ENCODE measurements at places on chromosomes 12 and 14.

GRCh38 chr12:56202366-56202765, 13.1 kb upstream of the SMARCC2 start:
- DNase-seq, result no peak
- no peak overlapping the region for H3K4me3 ChIP-seq
- H3K36me3 ChIP-seq, result peaks cover 12% of the 10 kb centered on the region
- H3K27me3 ChIP-seq, result no peaks in the 10 kb centered on the region
- peaks cover 2% of the 10 kb centered on the region for H3K4me1 ChIP-seq

DNA sequence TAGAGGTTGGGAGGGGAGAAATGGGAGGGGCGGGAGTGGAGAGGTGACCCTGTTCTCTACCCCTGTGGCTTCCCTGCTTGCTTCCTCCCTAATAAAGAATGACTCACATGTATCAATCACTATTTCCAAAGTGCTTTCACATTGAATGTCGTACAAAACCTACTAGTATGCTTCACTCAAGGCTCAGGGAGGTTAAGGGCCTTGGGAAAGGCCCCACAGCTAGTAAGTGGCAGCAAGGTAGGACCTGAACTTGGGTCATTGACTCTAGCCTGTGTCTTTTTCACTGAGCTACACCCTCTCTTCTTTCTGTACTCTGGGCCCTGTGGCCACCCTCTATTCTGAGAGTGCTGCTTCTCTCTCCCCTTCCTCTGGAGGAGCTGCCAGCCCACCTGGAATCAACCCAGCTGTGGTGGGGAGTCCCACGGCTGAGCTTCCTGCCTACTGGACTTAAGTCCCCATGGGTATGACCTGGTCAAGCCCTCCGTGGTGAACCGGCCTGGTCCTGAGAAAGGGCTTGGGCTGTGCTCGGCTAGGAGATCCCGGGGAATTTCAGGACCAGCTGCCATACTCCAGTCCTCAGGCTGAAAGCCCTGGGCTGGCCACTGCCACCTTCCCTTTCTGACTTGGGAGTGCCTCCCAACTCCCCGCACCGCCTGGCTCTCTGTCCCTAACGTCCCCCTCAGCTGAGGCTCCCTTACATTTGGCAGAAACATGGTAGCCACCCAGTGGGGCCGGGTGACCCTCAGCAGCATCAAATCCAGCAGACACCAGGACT, 13.0 kb downstream of the SLC48A1 start:
- H3K4me1 ChIP-seq, result peaks cover 4% of the 10 kb centered on the region
- peaks cover 54% of the 10 kb centered on the region for H3K36me3 ChIP-seq
- no peaks in the 10 kb centered on the region for H3K27me3 ChIP-seq
- H3K4me3 ChIP-seq, result no peak overlapping the region

DNA sequence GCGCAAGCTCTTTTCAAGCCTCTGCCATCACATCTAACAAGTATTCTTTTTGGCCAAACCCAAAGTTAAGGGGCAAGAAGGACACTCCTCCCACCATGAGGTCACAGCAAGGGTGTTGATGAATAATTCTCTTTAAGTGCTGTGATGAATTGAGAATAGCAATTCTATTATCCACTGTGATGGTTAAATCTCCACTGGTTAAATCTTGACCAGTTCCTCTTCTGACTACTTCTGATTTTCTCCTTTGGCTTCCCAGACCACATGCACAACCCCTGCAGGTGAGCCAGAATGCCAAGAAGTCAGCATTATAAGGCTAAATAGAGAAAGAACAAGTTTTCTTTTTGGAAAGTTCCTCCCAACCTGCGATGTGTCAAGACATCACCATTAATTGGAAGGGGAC, 90.6 kb upstream of the BCL2L14 start:
- peak overlapping the region; percentile 51 for H3K4me3 ChIP-seq
- H3K27ac ChIP-seq, result peak overlapping the region; percentile 98
- H3K4me1 ChIP-seq, result peaks cover 56% of the 10 kb centered on the region
- H3K27me3 ChIP-seq, result peaks cover 3% of the 10 kb centered on the region
- no peak for DNase-seq

DNA sequence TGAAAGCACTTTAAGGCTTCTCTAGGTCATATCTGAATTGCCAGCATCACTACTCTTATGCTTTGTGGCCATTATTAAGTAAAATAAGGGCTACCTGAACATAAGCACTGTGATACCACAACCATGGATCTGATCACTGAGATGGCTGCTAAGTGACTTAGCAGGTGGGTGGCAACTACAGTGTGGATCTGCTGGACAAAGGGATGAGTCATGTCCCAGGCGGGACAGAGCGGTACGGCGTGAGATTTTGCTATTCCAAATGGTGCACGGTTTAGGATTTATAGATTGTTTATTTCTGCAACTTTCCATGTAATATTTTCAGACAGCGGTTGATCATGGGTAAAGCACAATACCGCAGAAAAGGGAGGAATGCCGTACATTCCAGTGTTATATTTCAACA, 39.4 kb downstream of the MLXIP start:
- H3K27me3 ChIP-seq, result no peaks in the 10 kb centered on the region
- no peaks in the 10 kb centered on the region for H3K36me3 ChIP-seq
- peaks cover 6% of the 10 kb centered on the region for H3K4me1 ChIP-seq
- no peak for DNase-seq

- no peak for DNase-seq
- H3K27me3 ChIP-seq, result no peaks in the 10 kb centered on the region
- H3K27ac ChIP-seq, result no peak overlapping the region
- no peaks in the 10 kb centered on the region for H3K36me3 ChIP-seq
- H3K4me1 ChIP-seq, result peaks cover 8% of the 10 kb centered on the region
Observed at GRCh38 chr12:64569923-64570691, 40.2 kb upstream of the RASSF3 start.

- no peaks in the 10 kb centered on the region for H3K36me3 ChIP-seq
- no peak overlapping the region for H3K4me3 ChIP-seq
- H3K27me3 ChIP-seq, result no peaks in the 10 kb centered on the region
- H3K27ac ChIP-seq, result no peak overlapping the region
Observed at GRCh38 chr14:33352821-33353220, 414.1 kb downstream of the NPAS3 start.

DNA sequence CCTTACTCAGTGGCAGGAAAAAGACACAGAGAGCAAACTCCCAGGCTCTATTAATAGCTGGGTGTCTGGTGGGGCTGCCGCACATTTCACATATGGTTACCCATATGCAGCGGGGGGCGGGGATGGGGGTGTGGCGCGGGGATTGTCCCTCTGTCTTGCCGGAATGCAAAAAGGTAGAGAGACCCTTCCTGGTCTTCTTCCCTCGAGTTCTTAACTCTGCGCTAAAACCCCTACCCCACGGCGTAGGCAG, 1.7 kb downstream of the PRMT8 start:
- H3K36me3 ChIP-seq, result no peaks in the 10 kb centered on the region
- H3K27ac ChIP-seq, result no peak overlapping the region
- peaks cover 63% of the 10 kb centered on the region for H3K27me3 ChIP-seq
- H3K4me3 ChIP-seq, result no peak overlapping the region
- no peak for DNase-seq
- no peaks in the 10 kb centered on the region for H3K4me1 ChIP-seq

GRCh38 chr12:111322336-111323250, 46.3 kb downstream of the PHETA1 start:
- H3K36me3 ChIP-seq, result no peaks in the 10 kb centered on the region
- H3K4me3 ChIP-seq, result no peak overlapping the region
- no peak overlapping the region for H3K27ac ChIP-seq
- H3K4me1 ChIP-seq, result no peaks in the 10 kb centered on the region
- no peak for DNase-seq

DNA sequence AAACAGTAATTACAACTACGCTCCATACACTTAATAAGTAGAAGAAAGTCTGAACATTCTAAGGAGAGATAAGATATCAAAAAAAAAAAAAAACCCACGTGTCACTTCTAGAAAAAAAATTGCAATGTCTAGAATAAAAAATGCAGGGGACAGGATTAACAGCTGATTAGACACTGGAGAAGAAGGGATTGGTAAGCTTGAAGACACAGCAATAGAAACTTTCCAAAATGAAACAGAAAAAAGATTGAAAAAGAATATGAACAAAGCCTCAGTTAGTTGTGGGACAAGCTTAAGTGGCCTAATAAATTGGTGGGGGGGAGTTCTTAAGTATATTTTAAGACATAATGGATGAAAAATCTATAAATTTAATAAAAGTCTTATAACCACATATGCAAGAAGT, 105.5 kb downstream of the PTPRR start:
- H3K27me3 ChIP-seq, result no peaks in the 10 kb centered on the region
- no peak overlapping the region for H3K27ac ChIP-seq
- DNase-seq, result no peak

- no peaks in the 10 kb centered on the region for H3K36me3 ChIP-seq
- no peak overlapping the region for H3K27ac ChIP-seq
- no peaks in the 10 kb centered on the region for H3K4me1 ChIP-seq
- no peak overlapping the region for H3K4me3 ChIP-seq
Observed at GRCh38 chr14:19838433-19838832, 34.9 kb downstream of the OR4N2 start.

- no peak overlapping the region for H3K4me3 ChIP-seq
- no peaks in the 10 kb centered on the region for H3K4me1 ChIP-seq
- no peak for DNase-seq
- no peaks in the 10 kb centered on the region for H3K36me3 ChIP-seq
- H3K27me3 ChIP-seq, result peaks cover 38% of the 10 kb centered on the region
Observed at GRCh38 chr12:13007496-13008233, 7.6 kb upstream of the HEBP1 start.

- no peak overlapping the region for H3K27ac ChIP-seq
- no peaks in the 10 kb centered on the region for H3K4me1 ChIP-seq
- H3K4me3 ChIP-seq, result no peak overlapping the region
- DNase-seq, result no peak
Observed at GRCh38 chr12:55499810-55500252, 7.7 kb downstream of the OR6C68 start.

- H3K4me3 ChIP-seq, result peak overlapping the region; percentile 80
- peaks cover 6% of the 10 kb centered on the region for H3K36me3 ChIP-seq
- no peak for DNase-seq
- peaks cover 50% of the 10 kb centered on the region for H3K4me1 ChIP-seq
Observed at GRCh38 chr14:64706593-64707193, 2.5 kb downstream of the PLEKHG3 start.

DNA sequence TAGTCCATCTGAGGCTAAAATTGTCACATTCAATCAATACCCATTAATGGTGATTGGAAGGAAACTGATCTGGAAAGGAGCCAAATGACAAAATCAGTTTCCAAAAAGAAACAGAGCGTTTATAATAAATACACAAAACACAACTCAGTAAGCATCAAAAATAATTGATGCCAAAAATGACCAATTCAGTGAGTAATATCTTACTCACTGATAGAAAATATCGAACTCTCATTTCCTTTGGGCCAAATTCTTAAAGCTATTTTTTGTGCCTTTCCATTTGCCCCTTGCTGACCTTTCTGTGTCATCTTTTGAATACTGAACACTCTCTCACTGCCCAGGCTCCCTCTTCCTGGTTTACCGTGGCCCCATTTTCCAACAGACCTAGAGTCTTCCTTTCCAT, 22.5 kb upstream of the ATP2B1 start:
- H3K4me1 ChIP-seq, result peaks cover 9% of the 10 kb centered on the region
- DNase-seq, result no peak
- H3K27ac ChIP-seq, result no peak overlapping the region

GRCh38 chr14:100711493-100711892, 15.2 kb upstream of the DLK1 start:
- no peaks in the 10 kb centered on the region for H3K36me3 ChIP-seq
- H3K4me3 ChIP-seq, result no peak overlapping the region
- H3K27ac ChIP-seq, result no peak overlapping the region

GRCh38 chr12:96985515-96986362, 78.7 kb downstream of the NEDD1 start:
- H3K36me3 ChIP-seq, result no peaks in the 10 kb centered on the region
- H3K4me1 ChIP-seq, result peaks cover 6% of the 10 kb centered on the region
- H3K27ac ChIP-seq, result no peak overlapping the region

DNA sequence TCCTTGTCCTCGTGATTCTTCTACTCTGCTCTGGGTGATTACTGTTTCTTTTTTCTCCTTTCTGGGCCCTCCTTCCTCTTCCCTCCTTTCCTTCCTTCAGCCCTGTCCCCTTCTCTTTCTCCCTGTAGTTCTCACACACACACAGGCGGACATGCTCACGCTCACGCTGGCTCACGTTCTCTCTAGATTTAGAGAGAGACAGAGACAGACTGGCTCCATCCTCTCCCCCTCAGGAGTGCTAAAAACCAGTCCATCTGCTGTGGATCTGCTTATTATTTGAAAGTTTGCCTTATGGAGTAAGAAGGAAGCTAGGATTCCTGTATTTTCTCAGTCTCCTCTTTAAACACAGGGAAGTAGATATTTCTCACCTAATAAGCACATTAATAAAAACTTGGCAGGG, 48.1 kb downstream of the KCNA1 start:
- peaks cover 12% of the 10 kb centered on the region for H3K27me3 ChIP-seq
- no peak overlapping the region for H3K27ac ChIP-seq
- no peaks in the 10 kb centered on the region for H3K4me1 ChIP-seq
- H3K36me3 ChIP-seq, result no peaks in the 10 kb centered on the region
- no peak overlapping the region for H3K4me3 ChIP-seq
- no peak for DNase-seq

- no peak for DNase-seq
- no peak overlapping the region for H3K4me3 ChIP-seq
- H3K4me1 ChIP-seq, result no peaks in the 10 kb centered on the region
Observed at GRCh38 chr14:34496679-34497513, 34.9 kb upstream of the SPTSSA start.

GRCh38 chr12:83920821-83921547, 991.6 kb downstream of the SLC6A15 start:
- no peaks in the 10 kb centered on the region for H3K27me3 ChIP-seq
- H3K4me3 ChIP-seq, result no peak overlapping the region
- no peak for DNase-seq

DNA sequence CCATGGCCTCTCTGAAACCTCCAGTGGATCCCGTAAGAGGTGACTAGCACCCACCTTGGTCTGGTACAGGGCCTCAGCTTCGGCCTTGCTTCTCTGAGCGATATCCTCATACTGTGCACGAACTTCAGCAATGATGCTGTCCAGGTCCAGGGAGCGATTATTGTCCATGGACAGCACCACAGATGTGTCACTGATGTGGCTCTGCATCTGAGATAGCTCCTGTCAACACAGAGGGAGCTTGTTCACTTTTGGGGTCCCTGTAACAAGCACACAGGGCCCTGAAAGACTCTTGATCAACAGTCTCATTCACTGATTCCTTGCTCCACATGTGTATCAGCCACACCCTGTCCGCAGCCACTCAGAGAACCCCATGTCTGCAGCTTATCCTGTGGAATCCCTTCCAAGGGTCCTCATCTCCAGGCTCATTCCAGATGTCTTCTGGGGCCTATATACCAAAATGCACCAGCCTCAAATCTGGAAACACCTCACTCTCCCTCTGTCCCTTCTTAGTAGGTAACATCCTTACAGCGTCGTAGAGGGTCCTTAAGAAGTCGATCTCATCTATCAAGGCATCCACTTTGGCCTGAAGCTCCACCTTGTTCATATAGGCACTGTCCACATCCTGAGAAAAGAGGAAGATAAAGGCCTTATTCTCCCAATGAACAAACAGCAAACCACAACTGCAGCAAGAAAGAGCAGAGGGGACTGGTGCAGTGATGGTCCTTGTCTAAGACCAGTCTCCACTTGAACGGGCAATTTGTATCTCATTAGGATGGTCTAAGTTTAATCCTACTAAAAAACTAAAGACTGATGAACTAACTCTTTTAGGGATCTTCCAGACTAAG, 3.5 kb downstream of the KRT3 start:
- no peaks in the 10 kb centered on the region for H3K36me3 ChIP-seq
- no peak overlapping the region for H3K27ac ChIP-seq
- H3K27me3 ChIP-seq, result peaks cover 29% of the 10 kb centered on the region
- H3K4me1 ChIP-seq, result peaks cover 18% of the 10 kb centered on the region
- H3K4me3 ChIP-seq, result no peak overlapping the region
